ENCODE measurements at places on chromosomes 13 and 19.

- no peak for DNase-seq
These were observed 141.7 kb downstream of the EFNB2 start for GRCh38 chr13:106393776-106394175.

DNA sequence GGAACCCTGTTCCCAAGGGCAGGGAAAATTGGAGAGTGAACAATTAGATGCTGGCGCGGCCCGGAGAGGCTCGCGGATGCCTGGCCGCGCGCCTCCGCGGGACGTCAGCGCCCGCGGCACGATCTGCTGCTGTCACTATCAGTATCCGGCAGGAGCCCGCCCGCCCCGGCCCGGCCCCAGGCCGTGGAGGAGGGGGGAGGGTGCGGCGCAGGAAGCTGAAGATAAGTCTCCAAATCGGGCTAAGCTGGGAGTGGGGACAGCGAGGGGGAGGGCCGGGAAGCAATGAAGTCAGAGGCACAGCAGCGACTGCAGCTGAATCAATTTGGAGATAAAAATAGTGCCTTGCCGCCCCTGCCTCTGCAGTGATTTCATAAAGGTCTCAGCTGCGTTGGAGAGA lies 441.5 kb upstream of the KLF12 start:
- DNase-seq = no peak

- peak; percentile 67 for DNase-seq
These were observed 697 bp downstream of the HSPH1 start for GRCh38 chr13:31160857-31161556.

DNA sequence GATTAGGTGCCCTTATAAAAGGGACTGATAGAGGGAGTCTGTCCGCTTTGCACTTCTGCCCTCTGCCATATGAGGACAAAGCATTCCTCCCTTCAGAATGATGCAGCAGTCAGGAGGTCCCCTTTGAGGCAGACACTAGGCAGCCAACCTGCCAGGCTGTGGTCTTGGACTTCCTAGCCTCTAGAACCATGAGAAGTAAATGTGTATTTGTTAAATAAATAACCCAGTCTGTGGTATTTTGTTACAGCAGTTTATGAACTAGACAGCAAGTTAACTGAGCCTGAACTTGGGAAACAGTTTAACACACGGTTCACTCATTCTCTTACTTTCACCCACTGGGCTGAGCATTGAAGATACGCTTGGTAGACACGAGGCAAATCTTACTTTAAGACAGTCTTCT lies 313.2 kb downstream of the UQCRFS1 start:
- DNase-seq = no peak

- no peak for DNase-seq
These were observed 125.4 kb upstream of the ABCC4 start for GRCh38 chr13:95426631-95427030.

DNA sequence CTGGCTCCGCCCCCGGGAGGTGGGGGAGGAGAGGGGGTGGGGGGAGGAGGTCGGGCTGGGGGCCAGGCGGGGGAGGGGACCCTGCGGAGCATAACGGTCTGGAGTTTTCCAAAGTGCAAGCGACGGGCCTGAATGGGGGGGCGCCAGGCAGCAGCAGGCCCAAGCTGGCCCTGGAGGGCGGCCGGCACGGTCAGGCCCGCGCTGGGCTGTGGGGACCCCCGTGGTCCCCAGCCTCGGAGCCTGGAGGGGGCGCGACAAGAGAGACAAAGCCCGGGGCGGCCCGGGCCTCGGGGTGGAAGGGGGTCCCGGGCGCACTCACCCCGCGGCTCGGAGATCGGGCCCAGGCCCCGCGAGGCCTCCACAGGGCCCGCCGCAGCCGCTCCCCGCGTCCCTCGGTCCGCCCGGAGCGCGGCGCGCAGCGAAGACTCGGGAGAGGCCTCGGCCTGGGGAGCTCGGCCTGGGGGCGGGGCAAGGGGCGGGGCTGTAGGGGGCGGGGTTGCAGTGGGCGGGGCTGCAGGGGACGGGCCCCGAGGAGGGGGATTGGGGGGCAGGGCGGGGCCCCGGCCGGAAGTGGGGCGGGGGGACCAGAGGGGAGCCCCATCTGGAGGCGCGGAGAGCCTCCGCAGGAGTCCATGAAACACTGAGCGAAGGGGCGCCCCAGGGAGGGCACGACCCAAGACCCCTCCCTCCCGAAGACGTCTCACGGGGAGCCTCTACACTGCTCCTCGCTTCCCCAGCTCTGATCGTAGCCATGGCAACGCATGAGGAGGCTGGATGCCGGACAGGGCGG lies 47.6 kb downstream of the PTPRS start:
- peak; percentile 31 for DNase-seq

GRCh38 chr19:49442354-49442753 lies 1.0 kb upstream of the SLC17A7 start:
- peak; percentile 65 for DNase-seq

- DNase-seq = no peak
These were observed 988.0 kb downstream of the PCDH17 start for GRCh38 chr13:58619396-58620113.

DNA sequence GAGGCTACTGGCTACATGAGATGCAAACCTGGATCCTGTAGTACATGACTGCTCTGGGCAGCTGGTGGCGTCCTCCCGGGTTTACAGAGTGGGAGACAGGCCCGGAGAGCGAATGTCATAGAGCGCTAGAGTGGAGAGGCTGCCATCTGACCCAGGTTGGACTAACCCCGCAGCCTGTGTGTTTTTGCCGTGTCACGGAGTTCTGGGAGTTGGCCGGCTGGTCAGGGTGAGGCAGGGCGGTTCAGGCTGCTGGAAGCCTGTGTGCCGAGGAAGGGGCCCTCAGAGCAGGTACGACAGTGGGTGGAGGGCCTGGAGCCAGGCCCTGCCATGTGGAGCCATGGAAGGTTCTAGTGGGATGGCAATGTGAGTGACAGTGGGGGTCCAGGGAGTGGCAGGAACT lies 12.5 kb downstream of the CRTC1 start:
- DNase-seq = no peak

DNA sequence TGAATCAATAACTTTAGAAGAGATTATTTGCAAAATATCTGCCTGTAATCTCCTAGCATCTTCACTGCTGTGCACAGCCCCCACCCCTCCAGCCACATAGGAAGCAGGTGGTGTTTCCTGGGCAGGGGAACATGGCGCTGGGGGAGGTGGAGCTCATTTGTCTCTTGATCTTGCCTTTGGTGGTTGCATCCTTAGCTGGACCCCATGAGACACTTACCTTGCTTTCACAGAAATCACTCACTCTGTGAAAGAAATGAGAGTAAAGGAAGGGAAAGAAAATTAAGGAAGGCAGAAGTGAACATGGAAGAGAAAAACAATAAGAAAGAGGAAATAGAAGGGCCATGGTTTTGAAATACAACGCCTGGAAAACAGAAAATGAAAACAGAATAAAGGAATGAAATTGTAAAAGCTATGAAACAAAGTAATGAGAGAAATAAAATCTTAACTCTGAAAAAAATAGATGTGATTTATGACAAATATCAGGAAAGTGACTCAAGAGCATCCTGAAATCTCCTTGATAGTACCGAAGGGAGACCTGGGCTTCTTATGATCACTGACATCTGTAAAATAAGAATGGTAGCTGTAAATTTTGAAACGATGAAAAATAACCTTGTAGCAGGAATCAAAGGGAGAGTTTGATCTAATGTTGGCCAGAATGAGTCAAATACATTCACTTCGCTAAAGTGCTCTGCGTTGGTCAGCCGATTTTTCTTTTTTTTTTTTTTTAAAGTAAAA lies 17.2 kb upstream of the RNASEH2B start:
- DNase-seq = no peak

- DNase-seq = no peak
These were observed 40.9 kb downstream of the RAB20 start for GRCh38 chr13:110520431-110521295.

DNA sequence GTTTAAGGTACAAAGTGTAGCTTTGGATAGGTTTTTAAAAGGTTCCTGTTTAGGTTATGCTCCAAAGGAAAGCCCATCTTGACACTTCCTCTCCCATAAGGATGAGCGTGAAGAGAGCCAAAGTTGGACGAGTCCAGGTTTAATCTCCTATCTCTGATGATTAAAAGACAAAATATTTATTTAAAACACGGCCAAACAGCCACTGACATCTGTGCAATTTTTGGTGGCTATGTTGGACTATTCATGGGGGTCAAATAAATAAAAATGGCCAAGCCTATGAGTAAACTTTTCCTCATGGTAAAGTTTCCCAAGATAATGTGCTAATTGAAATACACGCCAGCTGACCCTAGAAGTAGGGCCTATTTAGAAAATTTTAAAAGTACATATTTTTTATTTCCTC lies 69.0 kb upstream of the DOCK9 start:
- DNase-seq = no peak

GRCh38 chr13:76796851-76797250 lies 89.4 kb downstream of the KCTD12 start:
- DNase-seq = no peak

- peak; percentile 24 for DNase-seq
These were observed 703 bp downstream of the NEK3 start for GRCh38 chr13:52158629-52159158.

DNA sequence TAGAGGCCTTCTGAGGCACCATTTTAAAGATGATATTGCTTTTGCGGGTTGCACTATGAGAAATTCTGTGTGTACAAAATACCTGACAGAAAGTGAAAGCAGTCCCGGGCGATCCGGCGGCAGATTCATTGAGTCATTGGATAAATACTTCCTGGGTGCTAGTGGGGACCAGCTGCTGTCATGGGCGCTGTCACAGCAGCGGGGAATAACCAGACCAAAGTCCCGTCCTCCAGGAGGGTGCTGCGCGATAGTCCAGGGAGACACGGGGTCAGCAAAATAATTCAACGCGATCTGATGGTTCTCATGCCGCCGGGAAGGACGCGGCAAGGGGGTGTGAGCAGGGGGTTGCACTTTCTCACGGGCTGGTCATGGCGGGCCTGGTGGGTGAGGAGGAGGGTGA lies 13.5 kb downstream of the ZFR2 start:
- peak; percentile 78 for DNase-seq

DNA sequence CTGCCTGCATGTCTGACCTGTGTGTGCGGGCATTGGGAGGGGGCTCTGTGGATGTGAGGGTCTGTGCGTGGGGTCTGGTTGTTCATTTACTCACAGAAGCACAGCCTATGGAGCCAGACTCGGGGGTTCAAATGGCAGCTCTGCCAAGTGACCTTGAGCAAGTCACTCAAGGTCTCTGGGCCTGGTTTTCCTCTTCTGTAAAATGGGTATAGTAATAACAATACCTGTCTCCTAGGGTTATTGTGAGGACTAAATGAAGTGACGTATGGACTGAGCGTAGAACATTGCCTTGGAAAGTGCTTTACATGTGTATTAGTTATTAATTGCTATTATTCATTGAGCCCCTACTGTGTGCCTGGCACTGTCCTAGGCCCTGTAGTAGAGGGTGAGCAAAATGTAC lies 24.4 kb downstream of the CKM start:
- no peak for DNase-seq

DNA sequence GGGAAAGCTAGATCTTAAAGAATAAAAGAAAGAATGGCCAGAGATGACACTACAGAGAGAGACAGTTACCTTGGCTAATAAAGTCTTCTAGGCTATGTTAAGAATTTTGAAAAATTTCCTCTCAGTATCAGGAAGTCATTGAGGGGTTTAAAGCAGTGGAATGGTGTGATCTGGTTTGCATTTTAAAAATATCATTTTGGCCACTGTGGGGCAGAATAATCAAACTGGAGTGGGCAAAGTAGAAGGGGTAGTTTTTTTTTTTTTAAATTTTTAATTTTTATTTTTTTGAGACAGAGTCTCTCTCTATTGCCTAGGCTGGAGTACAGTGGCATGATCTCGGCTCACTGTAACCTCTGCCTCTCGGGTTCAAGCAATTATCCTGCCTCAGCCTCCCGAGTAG lies 4.4 kb upstream of the CNMD start:
- DNase-seq = no peak

GRCh38 chr13:28474491-28475134 lies 20.3 kb downstream of the FLT1 start:
- DNase-seq = no peak

GRCh38 chr13:42494157-42494556 lies 79.8 kb upstream of the TNFSF11 start:
- DNase-seq = no peak

GRCh38 chr19:42229301-42229854 lies 9.3 kb downstream of the ZNF526 start:
- DNase-seq = no peak

DNA sequence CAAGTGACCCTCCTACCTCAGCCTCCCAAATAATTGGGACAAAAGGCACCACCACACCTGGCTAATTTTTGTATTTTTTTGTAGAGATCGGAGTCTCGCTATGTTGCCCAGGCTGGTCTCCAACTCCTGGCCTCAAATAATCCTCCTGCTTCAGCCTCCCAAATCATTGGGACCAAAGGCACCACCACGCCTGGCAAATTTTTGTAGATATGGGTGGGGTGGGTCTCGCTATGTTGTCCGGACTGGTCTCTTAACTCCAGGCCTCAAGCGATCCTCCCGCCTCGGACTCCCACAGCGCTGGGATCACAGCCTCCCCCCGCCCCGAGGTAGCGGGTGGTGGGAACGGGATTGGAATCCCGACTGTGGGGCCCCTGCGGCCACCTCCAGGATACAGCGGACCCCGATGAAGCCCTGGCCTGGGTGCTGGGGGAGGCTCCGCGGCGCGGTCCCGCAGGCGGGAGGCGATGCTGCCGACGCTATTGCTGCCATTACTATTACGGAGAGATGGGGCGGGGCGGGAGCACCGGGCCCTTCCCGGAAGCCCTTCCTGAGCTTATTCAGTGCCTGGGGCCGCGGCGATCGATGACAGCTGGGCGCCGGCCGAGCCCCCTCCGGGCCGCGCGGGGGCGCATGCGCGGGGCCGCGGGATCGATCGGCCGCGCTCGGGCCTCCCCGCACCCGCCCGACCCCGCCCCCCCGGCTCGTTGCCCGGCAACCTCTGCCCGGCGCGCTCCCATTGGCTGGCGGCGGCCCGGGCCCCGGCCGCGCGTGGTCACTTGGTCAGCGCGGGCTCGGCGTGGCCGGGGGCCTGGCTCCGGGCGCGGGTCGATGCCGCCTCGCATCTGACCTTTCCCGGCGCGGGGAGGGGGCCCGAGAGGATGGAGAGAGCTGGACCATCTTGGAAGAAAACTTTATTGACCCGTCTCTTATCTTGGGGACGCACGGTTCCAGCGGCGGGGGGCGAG lies 27.9 kb upstream of the ONECUT3 start:
- DNase-seq = no peak

- peak; percentile 42 for DNase-seq
These were observed 1.4 kb downstream of the EVI5L start for GRCh38 chr19:7831452-7831851.

- DNase-seq = no peak
These were observed 18.2 kb upstream of the UBL3 start for GRCh38 chr13:29868581-29868980.

GRCh38 chr19:1411255-1412191 lies 4.1 kb downstream of the DAZAP1 start:
- no peak for DNase-seq

DNA sequence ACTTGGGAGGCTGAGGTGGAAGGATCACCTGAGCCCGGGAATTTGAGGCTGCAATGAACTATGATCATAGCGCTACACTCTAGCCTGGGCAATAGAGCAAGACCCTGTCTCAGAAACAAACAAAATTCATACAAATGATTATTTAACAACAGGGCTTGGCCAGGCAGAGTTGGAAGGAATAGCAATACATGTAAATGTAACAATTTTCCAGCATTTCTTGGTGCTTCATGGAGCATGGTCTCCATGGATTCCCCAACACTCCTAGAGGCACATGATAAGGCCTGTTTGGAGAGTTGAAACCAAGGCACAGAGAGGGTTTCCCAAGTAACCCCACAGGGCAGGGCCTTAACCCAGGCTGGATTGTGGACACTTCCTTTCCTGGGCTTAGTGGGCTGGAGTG lies 10.2 kb downstream of the INSL3 start:
- no peak for DNase-seq

GRCh38 chr13:21948769-21949474 lies 278.0 kb downstream of the FGF9 start:
- no peak for DNase-seq

- no peak for DNase-seq
These were observed 111.0 kb downstream of the HSPH1 start for GRCh38 chr13:31050486-31051400.
